ENCODE measurements at places on chromosomes 4 and X.

GRCh38 chrX:134236626-134237614 lies at the start of gene CCDC160:
TSS of gene CCDC160 (plus strand) at chrX:134237182. CDS start at chrX:134244801, 7,619 bp downstream.
- DNase-seq: no peak

GRCh38 chr4:107255114-107255513 lies 219.0 kb upstream of the DKK2 start:
- no peak for DNase-seq

GRCh38 chr4:74230902-74231499 lies 73.1 kb downstream of the MTHFD2L start:
- DNase-seq: no peak

GRCh38 chrX:13733506-13733905 lies 914 bp downstream of the TRAPPC2 start:
- DNase-seq: no peak

DNA sequence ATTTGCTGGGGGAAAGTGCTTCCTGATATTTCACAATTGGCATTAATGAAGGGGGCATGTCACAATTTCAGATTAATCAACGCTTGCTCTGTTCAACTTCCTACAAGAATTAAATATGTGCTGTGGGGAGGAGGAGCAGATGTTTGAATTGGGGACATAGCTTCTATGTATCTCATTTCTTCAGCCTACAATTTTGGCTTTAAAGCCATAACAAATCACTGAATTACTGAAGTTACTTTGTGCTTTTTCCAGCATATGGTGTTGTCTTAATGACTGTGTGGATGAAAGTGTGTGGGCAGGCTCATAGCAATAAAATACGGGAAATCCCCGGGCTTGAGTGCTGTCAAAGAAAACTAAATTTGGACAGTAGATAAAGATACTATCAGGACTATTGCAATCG lies 813 bp downstream of the TLR7 start:
- DNase-seq: no peak

DNA sequence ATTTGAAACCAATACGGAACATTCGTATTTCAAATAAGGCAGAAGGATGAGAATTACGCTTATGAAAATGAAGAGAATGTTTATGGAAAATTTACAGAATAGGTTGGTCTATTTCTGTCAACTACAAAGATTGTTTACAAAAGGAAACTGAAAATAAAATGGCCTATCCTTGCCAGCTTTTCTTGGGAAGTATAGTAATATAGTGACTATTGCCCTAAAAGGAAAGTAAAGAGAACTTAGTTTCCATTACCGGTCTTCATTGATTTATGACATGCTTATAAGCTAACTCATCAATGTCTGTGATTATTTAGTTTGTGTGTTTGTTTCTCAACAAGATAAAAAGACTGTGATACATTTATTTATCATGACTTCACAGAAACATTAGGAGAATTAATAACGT lies 2.9 kb upstream of the SPRY1 start:
- DNase-seq: no peak

DNA sequence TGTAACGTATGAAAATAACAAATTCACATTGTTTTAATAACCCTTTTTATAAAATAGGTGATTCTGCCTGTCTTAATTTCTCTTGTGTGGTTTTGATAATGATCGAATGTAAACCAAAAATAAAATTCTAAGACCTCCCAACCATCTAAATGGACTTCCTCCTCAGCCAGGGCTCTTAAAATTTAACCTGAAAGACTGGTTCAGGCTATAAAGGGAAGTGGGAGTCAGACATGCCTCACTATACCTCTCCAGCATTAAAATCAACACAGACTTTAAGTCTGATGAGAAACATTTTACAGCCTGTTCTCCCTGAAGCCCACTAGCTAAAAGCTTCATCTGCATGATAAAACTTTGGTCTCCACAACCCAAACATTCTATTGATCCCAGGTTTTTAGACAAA lies 97.6 kb upstream of the STIM2 start:
- no peak for DNase-seq

DNA sequence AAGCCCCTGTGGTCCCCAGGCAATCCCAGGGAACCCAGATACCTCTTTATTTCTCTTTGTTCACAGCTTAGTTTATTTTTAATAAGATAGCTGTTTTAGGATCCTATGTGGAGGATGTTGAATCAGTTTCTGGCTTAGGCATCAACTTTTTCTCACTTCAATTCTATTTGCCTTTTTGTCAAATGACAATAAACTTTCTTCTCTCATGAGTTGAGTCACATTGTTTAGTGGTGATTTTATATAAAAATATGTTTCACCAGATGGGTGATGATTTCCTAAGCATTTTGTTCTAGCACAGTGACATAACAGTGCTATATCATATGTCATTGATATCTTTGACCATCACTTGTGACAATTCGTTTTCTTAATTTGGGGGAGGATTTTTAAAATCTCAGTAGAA lies 198.1 kb upstream of the PUDP start:
- no peak for DNase-seq

DNA sequence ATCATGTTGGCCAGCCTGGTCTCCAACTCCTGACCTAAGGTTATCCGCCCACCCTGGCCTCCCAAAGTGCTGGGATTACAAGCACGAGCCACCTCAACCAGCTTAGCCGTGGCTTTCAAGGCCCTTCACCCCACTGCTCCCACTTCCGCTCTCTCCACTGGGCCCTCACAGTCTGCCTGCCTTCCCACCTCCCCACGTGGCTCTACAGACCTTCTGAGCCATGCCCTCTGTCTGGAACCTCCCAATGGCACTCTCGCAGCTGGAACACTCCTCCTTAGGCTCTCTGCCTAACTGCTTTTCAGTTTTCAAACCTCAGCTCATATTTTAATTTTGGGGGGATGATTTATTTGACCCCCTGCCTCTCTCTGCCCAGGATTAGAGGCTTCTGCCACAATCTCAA lies 59.3 kb upstream of the SH3RF1 start:
- no peak for DNase-seq

- no peak for DNase-seq
These were observed 111.4 kb downstream of the SOX3 start for GRCh38 chrX:140393507-140393906.

- DNase-seq: no peak
These were observed 92.8 kb downstream of the AMELX start for GRCh38 chrX:11386001-11386523.

- no peak for DNase-seq
These were observed 510.6 kb upstream of the DIPK2B start for GRCh38 chrX:45711231-45711630.

GRCh38 chr4:85569730-85570299 lies 94.9 kb downstream of the ARHGAP24 start:
- DNase-seq: no peak

GRCh38 chrX:53044995-53045394 lies 3.6 kb upstream of the GPR173 start:
- DNase-seq: no peak

DNA sequence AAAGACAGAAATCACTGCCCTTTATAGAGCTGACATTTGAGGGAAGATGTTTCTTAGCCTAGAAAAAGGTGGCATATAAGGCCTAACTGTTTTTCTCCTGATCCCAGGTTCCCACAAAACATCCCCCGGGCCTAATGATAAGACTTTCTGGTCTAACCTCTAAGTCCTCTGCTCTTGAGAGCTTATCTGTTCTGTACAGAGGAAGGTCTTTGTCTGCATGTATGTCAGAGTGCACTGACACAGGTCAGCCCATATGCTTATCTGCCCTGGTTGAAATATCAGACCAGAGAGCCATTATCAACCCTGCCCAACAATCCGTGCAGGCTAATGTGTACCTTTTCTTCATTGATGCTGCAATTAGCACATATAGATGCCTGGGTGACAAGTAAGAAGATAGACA lies 76.2 kb downstream of the ARHGEF9 start:
- DNase-seq: no peak

DNA sequence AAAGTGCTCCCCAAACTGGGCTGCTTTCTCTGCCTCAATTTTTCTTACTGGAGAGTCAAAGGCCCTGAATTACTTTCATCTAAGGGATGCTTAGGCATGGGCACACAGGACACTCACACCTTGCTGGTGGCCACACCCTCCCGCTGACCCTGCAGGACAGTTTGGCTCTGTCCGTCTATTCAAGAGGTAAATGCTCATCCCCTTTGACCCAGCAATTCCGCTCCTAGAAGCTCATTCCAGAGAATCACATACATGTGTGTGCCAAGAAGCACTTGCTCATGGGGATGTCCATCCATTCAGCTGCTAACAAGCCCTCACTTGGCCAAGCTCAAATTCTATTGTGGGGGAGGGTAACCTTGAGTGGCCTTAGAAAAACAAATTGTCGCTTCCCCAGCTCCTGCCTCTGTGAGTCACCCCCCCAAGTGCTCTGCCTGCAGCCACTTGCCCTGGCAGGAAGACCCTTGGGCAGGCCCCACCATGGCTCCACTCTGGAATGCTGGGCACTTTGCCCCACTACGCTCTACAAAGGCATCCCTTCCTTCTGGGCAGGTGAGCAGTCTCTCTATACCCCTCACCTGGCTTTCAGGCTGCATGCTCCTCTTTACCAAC lies 54.5 kb downstream of the HTRA3 start:
- no peak for DNase-seq

- no peak for DNase-seq
These were observed 92.9 kb downstream of the BCOR start for GRCh38 chrX:40004921-40005291.

GRCh38 chr4:53485658-53486040 lies 105.6 kb downstream of the LNX1 start:
- DNase-seq: no peak

- no peak for DNase-seq
These were observed 61.1 kb downstream of the MAD2L1 start for GRCh38 chr4:120005527-120005926.

- DNase-seq: no peak
These were observed 21.6 kb downstream of the SETD7 start for GRCh38 chr4:139534287-139534950.

DNA sequence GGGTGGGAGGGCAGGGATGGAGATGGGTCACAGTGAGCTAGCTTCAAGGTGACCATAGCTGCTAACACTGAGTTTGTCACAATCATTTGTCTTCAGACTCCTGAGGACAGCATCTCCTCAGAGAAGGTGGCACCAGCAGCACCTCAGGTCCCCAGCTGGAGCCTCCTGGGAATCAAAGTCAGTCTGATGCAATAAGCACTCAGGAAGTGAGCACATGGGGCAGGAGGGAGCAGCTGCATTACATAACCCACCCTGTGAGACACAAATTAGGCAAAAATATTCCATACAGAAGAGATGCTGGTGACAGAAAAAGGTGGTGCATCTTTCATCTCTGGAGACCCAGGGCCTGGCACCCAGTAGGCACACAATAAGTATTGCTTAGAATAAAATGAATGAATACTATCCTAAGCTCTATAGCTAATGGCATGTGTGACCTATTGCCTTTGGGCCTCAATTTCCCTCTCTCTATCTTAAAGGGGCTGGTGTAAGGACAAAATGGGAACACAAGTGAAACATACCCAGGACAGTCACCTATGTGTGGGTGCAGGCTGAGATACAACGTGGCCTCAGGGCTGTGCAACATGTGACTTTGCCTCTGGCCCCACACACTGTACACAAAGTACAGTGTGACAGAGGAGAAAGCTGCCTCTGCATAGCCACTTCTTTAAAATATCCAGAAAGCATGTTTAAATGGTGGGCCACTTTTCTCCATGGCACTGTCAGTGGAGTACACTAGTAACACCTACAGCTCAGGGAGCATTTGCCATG lies 37.1 kb downstream of the SLC39A8 start:
- DNase-seq: no peak

GRCh38 chrX:23661671-23662070 lies 5.6 kb upstream of the PRDX4 start:
- no peak for DNase-seq

DNA sequence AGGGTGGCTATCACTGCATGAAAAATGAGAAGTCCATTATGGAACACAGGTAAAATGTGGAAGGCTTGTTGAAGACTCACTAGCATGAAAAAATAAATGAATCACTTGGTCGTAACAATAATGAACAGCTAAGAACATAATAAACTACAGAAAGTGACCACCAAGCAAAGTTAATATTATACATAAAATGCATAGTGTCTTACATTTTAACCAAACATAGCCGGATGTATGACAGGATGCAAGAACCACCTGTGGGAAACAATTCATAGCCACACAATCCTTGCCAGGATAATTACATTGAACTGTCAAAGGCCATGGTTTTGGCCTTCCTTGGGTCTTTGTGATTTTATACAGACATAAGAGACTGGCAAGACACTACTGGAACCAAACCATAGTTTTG lies 81.9 kb upstream of the ATXN3L start:
- DNase-seq: no peak

GRCh38 chrX:132671229-132671641 lies 182.4 kb upstream of the MBNL3 start:
- DNase-seq: no peak

DNA sequence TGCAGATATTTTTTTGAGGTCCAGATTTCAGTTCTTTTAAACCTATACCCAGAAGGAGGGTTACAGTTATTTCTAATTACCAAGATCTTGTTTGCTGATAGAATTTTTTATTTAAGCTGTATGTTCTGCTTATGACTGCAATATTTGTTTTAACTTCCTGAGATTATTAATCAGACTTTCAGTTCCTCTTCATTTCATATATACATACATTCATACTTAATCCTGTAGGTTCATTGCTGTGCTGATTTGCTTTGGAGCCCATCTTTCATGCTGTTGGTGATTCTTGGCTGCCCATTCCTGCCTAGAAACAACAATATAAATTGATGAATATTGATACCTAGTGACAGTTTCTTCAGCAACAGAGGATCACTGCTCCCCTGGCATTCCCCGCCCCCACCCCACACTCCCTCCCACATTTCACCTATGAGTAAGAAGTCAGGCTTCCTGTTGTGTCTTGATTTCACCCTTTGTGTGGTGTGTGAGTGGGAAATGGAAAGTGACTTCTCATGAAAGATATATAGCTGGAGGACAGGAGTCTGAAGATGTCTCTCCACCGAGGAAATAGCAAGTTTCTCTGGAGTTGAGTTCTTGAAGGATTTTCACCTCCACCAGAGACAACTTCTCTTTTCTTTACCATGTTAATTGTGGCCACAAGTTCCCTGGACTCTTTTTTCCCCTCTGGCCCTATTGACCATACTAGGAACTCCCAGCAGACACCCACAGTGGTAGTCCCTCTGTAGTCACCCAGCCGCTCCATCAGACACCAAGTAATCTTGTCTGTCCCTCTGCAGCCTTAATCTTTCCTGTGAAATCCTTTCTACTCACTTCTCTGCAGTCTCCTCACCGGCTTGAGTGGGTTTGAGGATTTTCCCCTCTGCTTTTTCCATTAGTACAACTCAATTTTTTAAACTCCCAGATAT lies 118.4 kb downstream of the ASB9 start:
- no peak for DNase-seq

DNA sequence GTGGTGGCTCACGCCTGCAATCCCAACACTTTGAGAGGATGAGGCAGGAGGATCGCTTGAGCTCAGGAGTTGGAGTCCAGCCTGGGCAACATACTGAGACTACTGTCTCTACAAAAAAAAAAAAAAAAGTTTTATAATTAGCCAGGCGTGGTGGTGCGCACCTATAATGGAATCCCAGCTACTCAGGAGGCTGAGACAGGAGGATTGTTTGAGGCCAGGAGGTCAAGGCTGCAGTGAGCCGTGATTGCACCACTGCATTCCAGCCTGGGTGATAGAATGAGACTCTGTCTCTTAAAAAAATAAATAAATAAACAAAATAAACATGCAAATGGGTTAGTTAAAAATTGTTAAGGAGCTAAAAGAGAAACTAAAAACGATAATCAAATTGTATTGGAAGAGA lies 7.7 kb downstream of the GLOD5 start:
- DNase-seq: no peak

GRCh38 chr4:122172266-122172665 lies 20.1 kb downstream of the BLTP1 start:
- no peak for DNase-seq

All from stimulated activated CD8-positive, alpha-beta memory T cell treated with anti-CD3 and anti-CD28 coated beads, Interleukin-12 subunit alpha, Interleukin-12 subunit beta, amount 100 ng/mL, for 4 hours (primary cell).